ENCODE measurements at places on chromosomes 3 and 15. TPM values are rescaled to one million over a fixed set of nuclear protein-coding genes. Genes with fewer than 3 reads are reported as not detected.

Gene THSD4
- 20.1 TPM for total RNA-seq

Gene SPATA12
- total RNA-seq = 0.18 TPM

Gene CATSPER2
- total RNA-seq = 1.6 TPM

Gene LZTFL1
- total RNA-seq = 5.4 TPM

Gene TTLL13
- under 0.01 TPM for total RNA-seq

Data from endothelial cell of coronary artery (primary cell).